ENCODE measurements at places on chromosomes 2 and 18.

GRCh38 chr2:14781142-14781541, 148.6 kb downstream of the LRATD1 start:
- peak; percentile 57 for DNase-seq

GRCh38 chr2:201128933-201129505, 13.1 kb downstream of the CFLAR start:
- no peak for DNase-seq

DNA sequence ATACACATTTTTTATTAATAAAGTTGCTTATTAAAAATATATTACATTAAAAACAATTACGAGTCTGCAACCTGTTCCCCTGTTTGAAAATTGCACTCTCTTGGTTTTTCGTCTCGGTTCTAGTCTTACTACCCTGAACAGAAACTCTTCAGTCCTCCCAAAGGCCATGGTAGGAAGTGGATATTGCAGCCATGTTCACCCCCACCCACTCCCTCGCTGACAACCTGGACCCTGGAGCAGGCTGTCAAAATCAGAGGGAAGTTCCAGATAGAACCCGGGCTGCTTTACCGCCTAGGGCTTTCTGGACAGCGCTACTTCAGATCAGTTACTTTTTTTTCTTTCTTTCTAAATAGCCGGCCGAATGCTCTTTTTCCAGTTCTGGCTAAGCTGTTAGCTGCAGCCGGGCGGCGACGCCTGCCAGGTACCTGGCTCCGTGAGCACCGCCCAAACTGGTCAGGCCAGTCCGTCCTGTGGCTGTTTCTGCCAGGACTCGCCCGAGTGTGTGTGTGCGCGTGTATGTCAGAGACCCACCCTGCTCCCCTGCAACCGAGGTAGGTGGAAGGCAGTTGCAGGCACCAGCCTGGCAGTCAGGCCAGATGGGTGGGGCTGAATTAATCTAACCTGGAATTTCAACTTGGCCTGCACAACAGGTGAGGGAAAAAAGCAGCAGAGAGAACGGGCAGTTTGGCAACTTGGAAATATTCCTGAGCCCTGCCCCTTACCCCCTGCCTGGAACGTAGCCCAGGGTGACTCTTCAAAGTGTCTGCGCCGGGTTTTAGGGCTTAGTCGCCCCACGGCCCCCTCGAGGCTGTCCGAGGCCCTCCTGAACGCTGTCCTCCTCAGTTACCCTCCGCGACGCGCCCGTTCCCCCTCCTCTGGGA, 1.1 kb upstream of the TET3 start:
- DNase-seq = peak; percentile 64

DNA sequence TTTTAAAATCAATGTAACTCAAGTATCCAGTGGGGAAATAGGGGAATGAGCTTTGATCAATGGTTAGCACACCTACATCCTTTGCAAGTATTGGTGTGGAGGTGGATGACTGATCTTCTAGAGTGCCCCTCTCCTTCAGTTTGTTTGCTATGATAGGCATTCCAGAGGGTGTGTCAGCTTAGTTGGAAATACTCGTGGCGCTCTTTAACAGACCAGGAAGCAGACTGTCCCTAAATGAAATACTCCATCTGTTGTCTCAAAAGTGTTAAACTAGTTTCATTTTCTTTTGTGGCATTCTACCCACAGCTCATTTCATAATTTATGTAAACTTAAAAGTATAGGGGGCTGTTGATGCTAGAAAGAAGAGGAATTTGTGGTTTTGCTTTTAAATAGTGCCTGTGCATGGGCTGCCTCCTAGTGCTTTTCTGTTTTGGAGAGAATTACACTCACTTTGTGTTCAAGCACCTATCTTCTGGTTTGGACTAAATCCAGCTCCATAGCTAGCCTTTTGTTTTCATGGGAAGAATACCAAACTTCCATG, 66.2 kb downstream of the STAT1 start:
- DNase-seq = peak; percentile 45

GRCh38 chr2:134425724-134426496, 172.0 kb downstream of the MGAT5 start:
- DNase-seq = no peak

GRCh38 chr2:73910873-73911547, 15.7 kb upstream of the DGUOK start:
- DNase-seq = no peak

GRCh38 chr2:235896061-235896460, 272.1 kb downstream of the GBX2 start:
- DNase-seq = no peak

GRCh38 chr2:187500585-187501359, 52.7 kb upstream of the CALCRL start:
- DNase-seq = peak; percentile 4
